ENCODE measurements at places on chromosomes 7 and 10.

DNA sequence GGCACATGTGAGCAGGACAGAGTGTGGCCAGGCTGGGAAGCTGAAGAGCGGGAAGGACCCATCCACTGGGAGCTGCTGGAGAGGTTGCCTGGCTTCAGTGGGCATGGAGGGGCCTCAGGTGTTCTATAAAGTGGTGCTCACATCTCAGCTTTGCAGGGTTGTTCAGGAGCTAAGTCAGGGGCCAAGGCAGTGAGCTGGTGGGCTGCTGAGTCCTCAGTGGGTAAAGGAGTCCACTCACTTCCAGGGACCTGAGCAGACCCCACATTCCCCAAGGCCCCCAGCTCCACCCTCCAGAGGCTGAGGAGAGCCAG lies 28.8 kb upstream of the C10orf53 start:
- DNase-seq = no peak

GRCh38 chr7:43584195-43584586 lies 1.3 kb downstream of the STK17A start:
- DNase-seq = peak; percentile 34

DNA sequence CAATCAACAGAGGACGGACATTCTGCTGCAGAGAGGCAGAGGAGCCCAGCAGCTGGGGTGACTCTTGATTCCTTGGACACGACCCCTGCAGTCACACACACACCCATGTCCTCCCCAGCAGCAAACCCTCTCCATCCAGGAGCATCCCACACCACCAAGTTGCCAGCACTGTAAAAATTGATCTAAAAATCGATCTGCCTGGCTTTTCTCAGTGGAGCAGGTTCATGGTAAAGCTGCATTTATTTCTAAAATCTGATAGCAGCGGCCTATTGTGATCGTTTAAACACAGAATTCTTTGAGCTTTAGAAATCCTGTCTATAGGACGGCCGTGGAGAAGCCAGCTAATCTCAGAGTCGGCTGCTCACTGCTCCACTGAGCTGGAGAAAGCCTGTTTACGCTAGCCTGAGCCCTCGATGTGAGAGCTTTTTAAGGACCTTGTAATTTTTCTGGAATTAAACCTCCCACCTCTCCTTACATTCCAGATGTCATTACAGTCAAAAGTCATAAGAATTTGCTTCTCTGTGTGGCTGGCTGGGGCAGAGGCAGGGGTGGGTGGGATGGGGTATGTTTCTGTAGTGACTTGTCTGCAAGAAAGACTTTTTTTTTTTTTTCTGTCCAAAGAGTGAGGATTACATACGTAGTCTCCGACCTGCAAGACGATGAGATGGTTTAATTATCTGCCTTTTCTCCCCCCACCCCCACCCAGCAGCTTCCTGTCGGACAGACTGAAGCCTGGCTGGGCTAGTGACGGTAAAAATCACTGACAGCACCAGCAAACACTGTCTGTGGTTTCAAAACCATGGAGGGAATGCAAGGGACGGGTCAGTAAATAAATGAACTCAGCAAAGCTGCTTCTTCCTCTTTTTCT lies 31.6 kb downstream of the TRIM8 start:
- DNase-seq = no peak

DNA sequence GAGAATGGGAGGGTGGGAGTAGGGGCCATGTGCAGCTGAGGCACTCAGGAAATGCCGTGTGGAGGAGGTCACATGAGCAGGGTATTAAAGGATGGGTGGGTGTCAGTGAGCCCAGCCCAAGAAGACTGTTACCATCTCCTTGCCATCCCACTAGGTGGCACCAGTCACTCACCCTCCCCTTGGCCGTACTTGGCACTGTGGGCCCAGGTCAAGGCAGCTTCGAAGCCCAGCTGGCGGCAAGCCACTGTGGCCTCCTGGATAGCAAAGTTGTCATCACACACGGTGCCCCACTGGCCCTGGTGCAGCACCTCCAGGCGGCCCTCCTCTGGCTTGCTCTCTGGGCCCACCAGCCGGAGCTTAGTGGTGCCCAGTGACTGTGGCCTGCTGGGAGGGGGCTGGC lies 5.4 kb downstream of the LOXL4 start:
- no peak for DNase-seq

DNA sequence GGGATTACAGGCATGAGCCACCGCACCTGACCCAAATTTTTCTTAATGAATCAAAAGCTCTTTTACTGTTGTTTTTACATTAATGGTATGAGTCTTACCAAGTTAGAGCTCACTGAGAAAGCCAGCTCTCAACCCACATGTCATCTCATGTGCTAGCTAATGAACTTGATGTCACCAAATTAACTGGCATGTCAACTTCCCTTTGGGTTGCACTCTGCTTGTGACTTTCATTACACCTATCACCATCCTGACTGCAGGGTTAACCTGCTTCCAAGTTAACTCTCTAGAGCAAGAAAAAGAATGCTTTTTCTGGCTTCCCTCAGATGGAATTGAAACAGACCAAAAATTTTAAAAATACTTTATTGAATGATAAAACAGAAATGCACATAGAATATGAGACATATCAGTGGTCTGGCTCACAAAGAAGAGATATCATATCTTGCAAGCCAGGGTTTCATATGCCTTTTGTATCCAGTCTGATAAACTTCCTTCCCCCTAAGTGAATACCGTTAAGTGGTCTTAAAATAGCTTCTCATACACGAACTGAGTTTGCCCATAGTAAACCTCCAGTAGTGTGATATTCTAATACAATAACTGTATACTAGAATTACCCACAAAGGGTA lies 42.9 kb upstream of the TRIM24 start:
- no peak for DNase-seq

- no peak for DNase-seq
These were observed at the start of gene LEP for GRCh38 chr7:128240696-128241386. TSS of gene LEP (plus strand) at chr7:128241278. CDS start at chr7:128252019, 10,741 bp downstream.

DNA sequence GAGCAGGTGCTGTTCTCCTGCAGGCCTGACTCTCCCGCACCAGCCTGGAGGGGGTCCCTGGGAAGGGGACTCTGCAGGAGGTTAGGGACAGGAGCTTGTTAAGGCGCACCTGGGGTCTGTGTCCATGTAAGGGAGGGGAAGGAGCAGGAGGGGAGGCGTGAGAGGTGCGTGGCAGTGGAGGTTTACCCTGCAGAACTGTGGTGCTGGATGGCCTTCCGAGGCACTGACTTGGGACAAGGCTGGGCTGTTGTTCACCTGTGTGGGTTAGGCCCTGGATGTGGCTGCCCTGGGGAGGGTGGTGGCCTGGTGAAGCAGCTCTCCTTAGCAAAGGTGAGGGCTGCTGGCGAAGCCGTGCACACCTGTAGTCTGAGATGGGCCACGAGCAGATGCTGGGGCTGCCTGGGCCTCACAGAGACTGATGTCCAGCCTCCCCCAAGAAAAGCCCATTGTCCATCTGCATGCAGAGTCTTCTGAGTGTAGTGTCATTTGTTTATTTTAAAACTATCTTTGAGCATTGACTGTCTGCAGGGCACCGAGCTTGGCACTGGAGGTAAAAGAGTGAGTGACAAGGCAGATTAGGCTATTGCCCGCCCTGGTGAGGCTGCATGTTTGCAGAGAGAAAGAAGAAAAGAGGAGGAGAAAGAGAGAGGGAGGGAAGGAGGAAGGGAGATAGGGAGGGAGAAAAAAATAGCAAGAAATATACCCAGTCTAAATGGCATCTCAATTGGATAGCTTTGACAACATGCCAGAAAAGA lies 225.3 kb downstream of the GLRX3 start:
- DNase-seq = no peak

GRCh38 chr7:29647020-29647654 lies 83.5 kb downstream of the PRR15 start:
- no peak for DNase-seq

DNA sequence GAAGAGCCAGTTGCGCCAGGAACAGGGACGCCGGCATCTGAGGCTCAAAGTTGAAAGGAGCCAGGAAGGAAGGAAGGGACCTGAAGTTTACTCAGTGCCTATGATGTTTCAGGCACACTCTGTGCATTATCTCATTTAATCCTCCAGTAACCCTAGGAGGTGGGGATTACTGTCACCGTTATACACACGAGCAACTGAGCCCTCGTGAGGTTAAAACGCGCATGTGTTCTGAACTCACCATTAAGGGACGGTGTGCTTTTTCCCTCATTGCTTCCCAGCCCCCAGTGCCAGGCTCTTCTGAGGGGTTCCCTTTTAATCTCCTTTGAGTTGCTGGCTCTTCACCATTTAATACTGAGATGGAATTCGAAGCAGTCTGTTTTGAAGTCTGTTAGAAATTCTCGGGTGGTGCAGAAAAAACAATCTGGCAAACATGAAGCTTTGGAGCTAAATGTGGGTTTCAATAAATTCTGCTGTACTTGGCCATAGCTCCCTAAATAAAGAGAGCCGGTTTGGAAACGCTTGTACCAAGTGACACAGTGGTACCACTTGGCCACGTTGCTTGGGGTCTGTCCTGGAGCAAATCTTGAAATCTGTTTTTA lies 102.2 kb downstream of the TAX1BP1 start:
- no peak for DNase-seq

DNA sequence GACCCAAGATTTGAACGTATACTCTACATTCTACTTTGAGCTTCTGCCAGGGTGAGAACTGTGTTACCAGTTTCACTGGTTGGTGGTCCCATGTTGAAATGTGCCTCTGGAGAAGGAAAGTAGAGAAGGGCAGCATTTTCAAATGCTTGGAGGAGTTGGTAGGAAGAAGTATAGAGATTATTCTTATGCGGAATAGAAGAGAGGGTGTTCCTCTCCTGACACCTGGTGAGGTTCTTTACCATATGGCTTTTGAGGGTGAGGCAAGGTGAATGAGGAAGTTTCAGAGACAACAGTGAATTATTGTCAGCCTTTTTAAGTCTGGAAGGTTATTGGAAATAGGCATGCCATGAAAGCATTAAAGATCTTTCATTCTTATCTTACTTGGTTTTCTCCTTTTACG lies 34.3 kb downstream of the R3HCC1L start:
- no peak for DNase-seq

- no peak for DNase-seq
These were observed 173.2 kb downstream of the BUB3 start for GRCh38 chr10:123327450-123327849.

DNA sequence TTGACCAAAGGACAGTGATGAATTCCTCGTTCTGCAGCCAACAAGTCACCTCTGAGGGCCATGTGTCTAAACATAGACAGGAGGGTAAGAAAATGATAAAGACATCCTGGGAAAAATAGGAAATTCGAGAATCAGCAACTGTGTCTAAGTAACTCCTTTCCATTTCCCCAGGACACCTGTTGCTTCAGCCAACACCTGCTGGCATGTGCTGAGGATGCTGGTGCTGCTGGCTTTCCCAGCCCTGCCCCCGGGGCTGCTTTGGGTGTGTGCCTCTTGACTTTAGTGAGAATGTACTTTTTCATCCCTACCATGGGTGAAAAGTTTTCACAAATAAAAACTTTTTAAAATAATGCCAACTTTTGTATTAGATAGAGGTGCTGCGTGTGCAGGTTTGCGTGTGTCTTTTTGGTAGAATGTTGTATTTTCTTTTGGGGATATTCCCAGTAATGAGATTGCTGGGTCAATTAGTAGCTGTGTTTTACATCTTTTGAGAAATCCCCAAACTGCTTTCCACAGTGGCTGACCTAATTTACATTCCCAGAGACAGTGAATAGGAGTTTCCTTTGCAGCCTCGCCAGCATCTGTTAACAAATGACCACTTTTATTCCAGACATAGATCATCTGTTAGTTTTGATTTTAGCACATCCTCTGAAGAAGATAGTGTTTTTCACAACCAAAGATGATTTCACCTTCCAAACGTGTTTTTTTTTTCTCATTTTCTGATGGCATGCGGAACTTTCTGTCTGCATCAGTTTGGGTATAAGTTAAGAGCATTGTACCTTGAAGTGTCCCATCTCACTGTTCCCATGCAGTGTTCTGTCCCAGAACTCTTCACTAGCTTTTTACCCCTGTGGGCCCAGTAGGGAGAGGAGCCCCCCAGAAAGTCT lies 104.2 kb upstream of the ACBD5 start:
- no peak for DNase-seq

GRCh38 chr7:595621-596010 lies 76.0 kb upstream of the PDGFA start:
- no peak for DNase-seq

- DNase-seq = no peak
These were observed 57.8 kb downstream of the ANK3 start for GRCh38 chr10:60331886-60332285.

GRCh38 chr10:116899626-116900025 lies 50.3 kb downstream of the ENO4 start:
- DNase-seq = no peak

DNA sequence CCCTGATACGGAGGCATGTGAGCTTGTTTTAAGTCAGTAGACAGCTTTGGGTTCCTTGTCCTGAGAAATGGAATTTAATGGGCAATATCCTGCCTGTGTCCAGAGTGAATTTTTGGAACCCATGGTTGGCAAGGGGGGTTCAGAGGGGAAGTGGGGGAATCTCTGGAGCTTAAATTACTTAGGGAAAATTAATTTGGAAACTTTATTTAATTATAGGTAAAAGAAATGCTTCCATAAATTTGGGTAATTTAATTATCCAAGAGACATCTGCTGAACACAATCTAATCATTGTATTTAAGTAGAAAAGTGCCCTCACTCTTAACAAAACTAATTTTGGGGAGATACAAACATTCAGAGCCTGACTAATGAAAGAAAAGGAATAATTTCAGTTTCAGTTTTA lies 99.7 kb downstream of the PLXNA4 start:
- no peak for DNase-seq

GRCh38 chr10:8912108-8912507 lies 857.6 kb downstream of the GATA3 start:
- DNase-seq = no peak

DNA sequence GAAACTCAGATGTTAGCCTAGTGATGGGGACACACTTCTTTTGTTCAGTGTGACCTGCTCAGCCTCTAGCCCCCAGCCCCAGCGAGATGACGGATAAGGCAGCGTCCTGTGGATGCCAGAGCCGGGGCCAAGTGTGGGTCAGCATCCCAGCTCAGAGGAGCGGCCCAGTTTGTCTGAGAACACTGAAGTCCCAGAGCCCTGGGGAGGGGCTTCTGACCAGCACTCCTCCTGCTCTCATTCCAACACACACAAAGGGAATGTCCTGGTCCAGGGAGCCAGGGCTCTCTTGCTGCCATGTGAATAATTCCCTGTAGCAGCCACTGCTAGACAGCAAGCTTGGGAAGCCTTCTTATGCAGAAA lies 4.5 kb upstream of the ATP6V0E2 start:
- no peak for DNase-seq

DNA sequence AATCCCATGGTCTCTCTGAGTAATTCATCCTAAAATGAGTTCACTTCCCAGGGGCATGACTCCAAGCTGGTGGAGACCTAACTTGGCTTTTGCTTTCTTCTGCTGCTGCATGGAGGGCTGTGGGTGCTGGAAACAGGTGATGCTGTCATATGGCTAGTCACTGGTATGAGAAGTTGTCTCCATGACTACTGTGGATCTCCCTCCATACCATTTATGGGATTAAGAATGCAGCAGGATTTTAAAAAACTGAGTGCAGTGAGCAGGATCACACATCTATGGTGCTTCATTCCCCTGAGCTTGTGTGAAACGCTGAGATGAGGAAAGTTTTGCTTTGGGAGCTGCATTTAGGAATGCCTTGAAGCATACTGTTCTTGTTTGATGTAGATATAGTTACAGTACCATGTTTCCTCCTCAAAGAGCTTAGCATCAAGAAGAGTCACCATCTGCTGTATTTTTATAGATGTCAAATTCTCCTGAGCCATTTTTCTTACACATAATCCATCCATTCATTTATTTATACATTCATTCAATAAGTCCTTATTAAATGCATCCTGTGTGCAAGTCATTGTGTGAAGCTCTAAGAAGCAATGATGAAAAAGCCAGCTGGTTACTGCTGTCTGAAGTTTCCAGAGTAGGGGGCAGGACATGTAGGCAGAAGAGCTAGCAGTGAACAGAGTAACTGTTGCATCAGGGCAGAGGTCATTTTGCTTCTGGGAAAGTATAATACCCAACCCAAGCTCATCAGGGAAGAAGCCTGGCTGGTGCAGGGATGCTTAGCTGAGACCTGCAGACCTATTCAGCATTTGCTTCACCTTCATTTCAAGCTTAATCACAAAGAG lies 534.8 kb downstream of the AUTS2 start:
- DNase-seq = no peak
